Stomach (tissue), 19 donors: ENCODE measurements at places on chromosomes 3 and 15. TPM values are rescaled to one million over a fixed set of nuclear protein-coding genes. Genes with fewer than 3 reads are reported as not detected.

DNA sequence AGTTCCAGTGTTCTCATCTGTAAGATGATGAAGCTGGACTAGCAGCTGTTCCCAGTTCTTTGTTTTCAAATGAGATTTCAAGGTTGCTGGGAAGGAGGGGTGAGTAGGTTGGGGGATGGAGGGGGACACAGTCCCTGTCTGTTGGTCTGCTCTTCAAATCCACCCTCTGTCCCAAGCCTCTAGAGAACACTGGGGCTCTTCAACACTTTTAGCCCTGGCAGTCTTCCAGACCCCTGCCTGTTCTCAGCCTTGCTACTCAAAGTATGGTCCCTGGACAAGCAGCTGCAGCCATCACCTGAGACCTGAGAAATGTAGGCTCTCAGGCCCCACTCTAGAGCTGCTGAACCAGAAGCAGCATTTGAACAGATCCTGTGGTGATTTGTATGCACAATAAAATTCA is 41.3 kb downstream of the NEK11 start:
- no peak for DNase-seq
- H3K27ac ChIP-seq, result no peak overlapping the region
- H3K36me3 ChIP-seq, result no peaks in the 10 kb centered on the region
- no peak overlapping the region for H3K4me3 ChIP-seq
- H3K27me3 ChIP-seq, result no peaks in the 10 kb centered on the region

DNA sequence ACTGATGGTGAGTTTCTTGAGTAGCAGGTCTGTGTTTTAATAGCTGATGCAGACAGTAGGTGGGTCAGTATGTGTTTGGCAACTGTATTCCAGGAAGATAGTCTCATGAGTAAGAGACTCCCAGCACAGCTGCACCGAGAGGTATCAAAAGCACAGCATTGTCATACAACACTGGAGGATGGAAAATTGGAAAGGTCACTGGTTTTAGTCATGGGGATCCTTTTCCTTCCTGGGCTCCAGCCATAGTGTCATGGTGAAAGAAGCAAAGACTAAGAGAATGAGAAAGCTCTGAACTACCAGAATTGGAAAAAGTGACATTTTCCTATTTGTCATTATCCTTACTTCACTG is 61.5 kb downstream of the P3H2 start:
- H3K4me1 ChIP-seq, result peaks cover 5% of the 10 kb centered on the region
- no peaks in the 10 kb centered on the region for H3K27me3 ChIP-seq
- no peak overlapping the region for H3K4me3 ChIP-seq
- no peak overlapping the region for H3K27ac ChIP-seq

DNA sequence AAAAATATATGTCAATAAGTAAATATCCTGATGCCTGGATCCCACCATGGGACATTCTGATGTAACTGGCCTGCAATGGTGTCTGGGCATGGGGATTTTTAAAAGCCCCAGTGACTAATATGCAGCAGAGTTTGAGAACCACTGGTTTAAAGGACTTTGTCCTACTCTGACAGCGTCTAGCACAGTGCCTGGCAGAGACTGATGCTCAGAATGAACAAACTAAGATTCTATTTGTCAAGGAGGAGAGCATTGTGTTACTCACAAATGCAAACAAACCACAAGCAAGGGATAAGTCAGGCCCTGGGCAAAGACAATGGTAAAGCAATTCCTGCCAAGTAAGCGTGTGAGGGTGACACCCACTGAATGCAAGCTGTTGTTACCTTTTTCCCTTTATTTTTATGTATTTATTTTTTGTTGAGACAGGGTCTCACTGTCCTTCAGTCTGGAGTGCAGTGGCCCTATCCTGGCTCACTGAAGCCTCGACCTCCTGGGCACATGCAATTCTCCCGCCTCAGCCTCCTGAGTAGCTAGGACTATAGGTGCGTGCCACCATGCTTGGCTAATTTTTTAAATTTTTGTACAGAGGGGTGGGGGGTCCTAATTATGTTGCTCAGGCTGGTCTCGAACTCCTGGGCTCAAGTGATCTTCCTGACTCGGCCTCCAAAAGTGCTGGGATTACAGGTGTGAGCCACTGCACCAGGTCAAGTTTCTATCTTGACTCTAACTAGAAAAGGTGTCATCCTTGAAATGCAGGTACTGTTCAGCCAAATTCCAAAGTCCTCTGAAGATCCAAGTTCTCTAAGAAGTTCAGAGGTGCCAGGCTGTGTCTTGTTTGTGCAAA is 909 bp upstream of the GPD1L start:
- no peak overlapping the region for H3K4me3 ChIP-seq
- H3K27me3 ChIP-seq, result no peaks in the 10 kb centered on the region
- H3K27ac ChIP-seq, result peak overlapping the region; percentile 88
- H3K4me1 ChIP-seq, result peaks cover 31% of the 10 kb centered on the region
- peak; percentile 61 for DNase-seq

GRCh38 chr3:45968149-45968548 is 24.9 kb downstream of the CXCR6 start:
- H3K36me3 ChIP-seq, result peaks cover 97% of the 10 kb centered on the region
- DNase-seq, result no peak
- H3K4me3 ChIP-seq, result no peak overlapping the region
- peaks cover 31% of the 10 kb centered on the region for H3K4me1 ChIP-seq

DNA sequence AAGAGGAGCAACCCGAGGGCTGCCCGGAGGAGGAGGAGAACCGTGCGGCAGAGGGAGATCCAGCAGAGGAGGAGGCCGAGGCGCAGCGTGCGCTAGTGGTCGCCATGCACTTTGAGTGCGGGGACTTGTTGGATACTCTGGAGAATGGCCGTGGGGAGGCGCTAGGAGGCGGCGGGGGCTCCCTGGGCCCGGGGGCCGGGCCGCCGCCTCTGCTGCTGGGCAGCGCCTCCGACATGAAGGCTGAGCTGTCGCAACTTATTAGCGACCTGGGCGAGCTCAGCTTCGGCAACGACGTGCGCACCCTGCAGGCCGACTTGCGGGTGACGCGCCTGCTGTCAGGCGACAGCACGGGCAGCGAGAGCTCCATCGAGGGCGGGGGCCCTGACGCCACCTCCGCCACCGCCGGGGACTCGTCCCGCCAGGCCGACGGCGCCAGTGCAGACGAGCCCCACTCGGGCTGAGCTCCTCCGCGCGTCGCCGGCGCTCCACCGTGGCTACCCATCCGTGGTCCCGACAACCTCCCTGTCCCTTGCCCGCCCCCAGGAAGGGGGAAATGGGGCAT is 2.0 kb downstream of the FAM43A start:
- no peaks in the 10 kb centered on the region for H3K36me3 ChIP-seq
- peaks cover 46% of the 10 kb centered on the region for H3K4me1 ChIP-seq
- peak overlapping the region; percentile 86 for H3K4me3 ChIP-seq
- H3K27ac ChIP-seq, result peak overlapping the region; percentile 75
- peaks cover 7% of the 10 kb centered on the region for H3K27me3 ChIP-seq

DNA sequence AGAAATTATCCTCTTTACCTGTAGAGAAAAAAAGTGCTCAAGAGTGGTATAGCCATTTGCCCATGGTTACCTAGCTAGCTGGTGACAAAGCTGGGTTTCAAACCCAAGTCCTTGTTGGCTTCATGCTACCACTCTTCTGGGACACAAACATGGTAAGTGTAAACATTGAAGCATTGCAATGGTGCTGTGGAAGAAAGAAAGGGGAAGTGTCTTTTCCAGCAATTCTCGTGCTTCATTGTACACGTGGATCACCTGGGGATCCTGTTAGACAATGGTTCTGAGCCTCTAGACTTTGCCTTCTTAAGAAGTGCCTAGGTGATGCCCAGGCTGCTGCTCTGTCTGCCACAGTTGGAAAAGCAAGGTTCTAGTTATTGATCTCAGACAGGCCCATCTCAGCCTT is 134.8 kb upstream of the CTNNB1 start:
- no peaks in the 10 kb centered on the region for H3K36me3 ChIP-seq
- H3K4me1 ChIP-seq, result no peaks in the 10 kb centered on the region
- no peaks in the 10 kb centered on the region for H3K27me3 ChIP-seq
- no peak for DNase-seq

DNA sequence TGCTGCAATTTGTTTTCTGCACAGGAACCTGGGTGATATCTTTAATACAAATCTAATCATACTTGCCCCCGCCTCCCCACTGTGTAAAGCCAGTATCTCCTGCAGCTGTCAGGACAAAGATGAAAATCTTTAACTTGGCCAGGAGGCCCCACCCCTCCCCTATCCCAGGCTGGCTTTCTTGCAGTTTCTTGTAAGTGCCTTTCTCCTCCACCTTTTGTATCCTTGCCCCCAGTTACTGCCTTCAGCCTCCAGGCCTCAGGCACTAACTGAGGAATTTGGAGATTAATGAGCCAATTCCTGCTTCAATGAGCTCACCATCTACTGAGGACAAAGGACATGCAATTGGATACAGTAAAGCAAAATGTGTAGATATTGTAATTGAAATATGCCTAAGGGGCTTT is 6.5 kb downstream of the GCSAM start:
- H3K36me3 ChIP-seq, result no peaks in the 10 kb centered on the region
- H3K27me3 ChIP-seq, result no peaks in the 10 kb centered on the region
- no peak overlapping the region for H3K4me3 ChIP-seq
- peaks cover 12% of the 10 kb centered on the region for H3K4me1 ChIP-seq
- DNase-seq, result no peak

- no peaks in the 10 kb centered on the region for H3K4me1 ChIP-seq
- no peaks in the 10 kb centered on the region for H3K27me3 ChIP-seq
- H3K27ac ChIP-seq, result no peak overlapping the region
- H3K36me3 ChIP-seq, result no peaks in the 10 kb centered on the region
These were observed 147.0 kb upstream of the PROK2 start for GRCh38 chr3:71931922-71932321.

GRCh38 chr15:32861174-32861573 is 143.4 kb downstream of the GREM1 start:
- no peaks in the 10 kb centered on the region for H3K27me3 ChIP-seq
- no peak for DNase-seq
- no peak overlapping the region for H3K4me3 ChIP-seq
- H3K27ac ChIP-seq, result peak overlapping the region; percentile 73

- no peak for DNase-seq
- no peak overlapping the region for H3K27ac ChIP-seq
- H3K36me3 ChIP-seq, result no peaks in the 10 kb centered on the region
- no peaks in the 10 kb centered on the region for H3K27me3 ChIP-seq
- H3K4me3 ChIP-seq, result no peak overlapping the region
These were observed 397.6 kb upstream of the WNT5A start for GRCh38 chr3:55884491-55885285.

GRCh38 chr3:157127831-157128767 is 31.8 kb downstream of the CCNL1 start:
- H3K36me3 ChIP-seq, result no peaks in the 10 kb centered on the region
- H3K27ac ChIP-seq, result peak overlapping the region; percentile 80
- DNase-seq, result peak; percentile 37
- no peaks in the 10 kb centered on the region for H3K27me3 ChIP-seq
- H3K4me3 ChIP-seq, result no peak overlapping the region
- H3K4me1 ChIP-seq, result peaks cover 36% of the 10 kb centered on the region

GRCh38 chr3:177579419-177579818 is 382.1 kb upstream of the TBL1XR1 start:
- no peaks in the 10 kb centered on the region for H3K4me1 ChIP-seq
- H3K36me3 ChIP-seq, result no peaks in the 10 kb centered on the region
- H3K4me3 ChIP-seq, result no peak overlapping the region
- DNase-seq, result no peak

GRCh38 chr3:134369231-134369741 is 5.0 kb downstream of the AMOTL2 start:
- H3K4me1 ChIP-seq, result peaks cover 86% of the 10 kb centered on the region
- no peaks in the 10 kb centered on the region for H3K27me3 ChIP-seq
- H3K4me3 ChIP-seq, result no peak overlapping the region
- DNase-seq, result no peak

GRCh38 chr15:84035399-84035766 is 200.2 kb upstream of the GOLGA6L4 start:
- H3K27me3 ChIP-seq, result no peaks in the 10 kb centered on the region
- H3K4me3 ChIP-seq, result no peak overlapping the region
- no peaks in the 10 kb centered on the region for H3K4me1 ChIP-seq
- peaks cover 5% of the 10 kb centered on the region for H3K36me3 ChIP-seq
- H3K27ac ChIP-seq, result no peak overlapping the region

GRCh38 chr15:36594556-36595090 is 15.2 kb downstream of the CDIN1 start:
- no peak for DNase-seq
- H3K27ac ChIP-seq, result no peak overlapping the region
- H3K4me3 ChIP-seq, result no peak overlapping the region
- H3K36me3 ChIP-seq, result no peaks in the 10 kb centered on the region
- H3K4me1 ChIP-seq, result peaks cover 26% of the 10 kb centered on the region

DNA sequence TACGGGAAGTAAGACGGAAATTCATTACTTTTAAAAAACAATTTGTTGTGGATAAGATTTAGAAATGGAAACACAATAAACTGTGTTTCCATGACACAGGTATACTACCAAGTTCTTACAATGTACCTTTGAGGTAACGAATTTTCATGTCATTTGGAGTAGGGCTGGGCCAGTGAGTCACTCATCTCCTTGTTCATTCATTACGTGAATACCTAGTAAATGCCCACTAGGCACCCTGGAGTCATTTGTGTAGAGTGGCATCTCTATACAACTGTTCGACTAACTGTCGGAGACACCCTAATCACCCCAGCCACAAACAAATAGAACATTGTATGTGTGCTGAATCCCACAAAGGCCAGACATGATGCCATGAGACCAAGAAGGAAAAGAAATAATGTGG is 94.8 kb downstream of the IGF1R start:
- H3K4me1 ChIP-seq, result peaks cover 73% of the 10 kb centered on the region
- DNase-seq, result no peak
- H3K36me3 ChIP-seq, result no peaks in the 10 kb centered on the region

- H3K27me3 ChIP-seq, result no peaks in the 10 kb centered on the region
- H3K36me3 ChIP-seq, result peaks cover 84% of the 10 kb centered on the region
- no peak overlapping the region for H3K4me3 ChIP-seq
These were observed 32.6 kb downstream of the NMD3 start for GRCh38 chr3:161253711-161254110.

- H3K27me3 ChIP-seq, result no peaks in the 10 kb centered on the region
- H3K4me3 ChIP-seq, result no peak overlapping the region
- H3K36me3 ChIP-seq, result no peaks in the 10 kb centered on the region
These were observed 834.1 kb downstream of the NSUN3 start for GRCh38 chr3:94896994-94897393.

- H3K27ac ChIP-seq, result no peak overlapping the region
- H3K27me3 ChIP-seq, result no peaks in the 10 kb centered on the region
- DNase-seq, result no peak
- no peaks in the 10 kb centered on the region for H3K4me1 ChIP-seq
- H3K36me3 ChIP-seq, result no peaks in the 10 kb centered on the region
These were observed 253.0 kb upstream of the NSMCE3 start for GRCh38 chr15:29522373-29523276.

SPATA16 gene
- not detected for polyA plus RNA-seq

KBTBD12 gene
- polyA plus RNA-seq, result 0.75 TPM

SAMD7 gene
- not detected for polyA plus RNA-seq

FAM174B gene
- 21.7 TPM for polyA plus RNA-seq

UBR1 gene
- polyA plus RNA-seq, result 3.1 TPM

CHRFAM7A gene
- 0.25 TPM for polyA plus RNA-seq

FSIP1 gene
- 0.44 TPM for polyA plus RNA-seq

HRG gene
- not detected for polyA plus RNA-seq

DPPA2 gene
- not detected for polyA plus RNA-seq

SLCO2A1 gene
- polyA plus RNA-seq, result 3.2 TPM

LYZL4 gene
- polyA plus RNA-seq, result not detected
